GM23338 (cell line): ENCODE measurements at places on chromosomes 7 and 10.
A peak's percentile ranks its signal among the peaks of the same experiment; 100 is the strongest.

DNA sequence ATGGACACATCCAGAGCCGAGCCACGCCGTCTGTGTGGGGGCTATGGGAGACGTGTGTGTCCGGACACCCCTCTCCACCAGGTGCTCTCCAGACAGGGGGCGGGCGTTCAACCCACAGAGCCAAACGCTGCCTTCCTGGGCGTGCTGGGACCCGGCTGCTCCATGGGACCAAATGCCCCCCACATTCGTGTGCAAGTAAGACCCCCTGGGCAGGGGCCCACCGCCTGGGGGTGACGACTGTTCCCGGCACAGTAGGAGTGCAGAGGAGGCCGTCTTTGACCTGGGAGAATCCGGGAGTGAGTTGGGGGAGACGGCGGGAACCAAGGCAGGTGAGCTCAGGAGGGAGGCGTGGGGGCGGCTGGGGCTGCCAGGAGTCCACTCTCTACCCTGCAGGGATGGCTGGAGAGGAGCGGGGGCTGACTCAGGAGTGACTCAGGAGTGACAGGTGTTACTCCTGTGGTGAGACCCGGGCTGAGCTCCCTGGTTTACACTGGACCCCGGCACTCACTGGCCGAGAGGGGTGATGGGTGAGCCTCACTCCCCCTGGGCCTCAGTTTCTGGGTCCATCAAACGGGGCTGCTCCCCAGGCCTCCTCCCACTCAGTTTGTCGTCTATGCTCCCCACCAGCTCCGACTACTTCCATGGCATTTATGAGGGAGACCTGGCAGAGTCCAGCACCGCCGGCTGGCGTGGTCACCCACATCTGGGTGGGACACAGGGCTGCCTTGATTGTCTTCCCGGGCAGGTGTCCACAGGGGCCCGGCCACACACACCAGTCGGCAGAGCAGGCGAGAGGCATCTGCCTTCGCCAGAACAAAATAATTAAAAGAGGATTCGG lies 95.0 kb downstream of the MICALL2 start:
- no peak for DNase-seq
- no peaks in the 10 kb centered on the region for H3K36me3 ChIP-seq
- H3K4me1 ChIP-seq: no peaks in the 10 kb centered on the region
- H3K27ac ChIP-seq: no peak overlapping the region
- H3K4me3 ChIP-seq: no peak overlapping the region
- H3K27me3 ChIP-seq: peaks cover 6% of the 10 kb centered on the region; the same call in 1 of the 2 replicates

DNA sequence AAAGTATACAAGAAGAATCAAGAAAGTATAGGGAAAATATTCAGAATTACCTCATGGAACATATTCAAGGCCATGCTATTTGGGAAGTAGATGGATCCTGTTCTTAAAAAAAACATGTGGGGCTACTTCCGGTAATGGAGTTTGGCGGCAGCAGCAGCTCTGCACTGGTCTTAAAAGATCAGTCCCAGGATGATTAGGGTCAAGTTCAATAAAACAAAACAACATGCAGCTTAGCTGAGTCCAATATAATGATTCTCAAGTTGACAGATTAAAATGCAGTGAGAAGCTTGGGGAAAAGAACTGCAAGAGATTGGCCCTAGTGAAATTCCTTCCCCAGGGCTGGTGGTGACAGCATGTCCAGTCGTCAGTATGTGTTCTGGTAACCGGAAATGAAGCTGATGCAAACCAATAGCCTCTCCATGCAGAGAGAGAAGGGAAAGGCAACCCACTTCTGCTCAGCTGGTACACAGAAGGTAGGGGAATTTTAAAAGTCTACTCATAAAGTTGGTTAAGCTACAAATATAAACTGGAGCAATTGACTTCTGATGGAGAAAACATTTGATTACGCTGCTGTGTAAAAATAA lies 305.1 kb upstream of the IMMP2L start:
- no peaks in the 10 kb centered on the region; the same call in 1 of the 2 replicates for H3K36me3 ChIP-seq
- peaks cover 16% of the 10 kb centered on the region for H3K4me1 ChIP-seq
- no peak for DNase-seq

GRCh38 chr10:8830876-8831275 lies 776.4 kb downstream of the GATA3 start:
- H3K4me1 ChIP-seq: no peaks in the 10 kb centered on the region
- DNase-seq: no peak
- H3K4me3 ChIP-seq: no peak overlapping the region
- no peaks in the 10 kb centered on the region for H3K27me3 ChIP-seq

GRCh38 chr10:77911535-77912123 lies 14.9 kb downstream of the DLG5 start:
- no peak for DNase-seq
- no peaks in the 10 kb centered on the region for H3K36me3 ChIP-seq
- no peak overlapping the region for H3K4me3 ChIP-seq

DNA sequence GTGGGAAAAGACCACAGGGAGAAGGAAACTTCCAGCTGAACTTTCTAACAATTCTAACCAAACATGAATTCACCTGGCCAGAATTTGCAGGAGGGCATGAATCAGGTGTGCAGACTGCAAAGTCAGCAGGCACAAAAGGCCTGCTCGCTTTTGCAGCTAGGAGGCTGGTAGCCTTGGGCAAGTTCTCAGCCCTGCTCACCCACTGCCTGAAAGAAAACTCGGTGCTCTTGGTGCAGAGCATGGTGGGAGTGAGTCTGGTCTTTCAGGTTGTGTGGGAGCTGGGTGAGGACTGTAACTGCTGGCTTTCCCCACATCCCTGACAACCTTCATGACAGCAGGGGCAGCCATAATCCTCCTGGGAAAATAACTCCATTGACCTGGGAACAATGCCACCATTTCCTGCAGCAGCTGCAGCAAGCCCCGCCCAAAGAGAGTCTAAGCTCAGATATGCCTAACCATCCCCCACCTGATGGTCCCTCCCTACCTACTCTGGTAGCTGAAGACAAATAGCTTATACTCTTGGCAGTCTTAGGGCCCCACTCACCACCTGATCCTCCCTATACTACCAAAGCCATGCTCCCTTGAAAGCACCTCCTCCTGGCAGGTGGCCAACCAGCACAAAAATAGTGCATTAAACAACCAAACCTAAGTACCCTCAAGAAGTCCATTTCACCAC lies 31.6 kb downstream of the ZNF117 start:
- H3K27me3 ChIP-seq: no peaks in the 10 kb centered on the region
- no peak overlapping the region for H3K27ac ChIP-seq
- no peaks in the 10 kb centered on the region; the same call in 1 of the 2 replicates for H3K4me1 ChIP-seq
- DNase-seq: peak; percentile 58
- H3K4me3 ChIP-seq: no peak overlapping the region
- H3K36me3 ChIP-seq: no peaks in the 10 kb centered on the region

GRCh38 chr7:131104596-131105293 lies 222.9 kb upstream of the MKLN1 start:
- H3K4me1 ChIP-seq: peaks cover 17% of the 10 kb centered on the region
- no peaks in the 10 kb centered on the region for H3K36me3 ChIP-seq
- no peak overlapping the region for H3K27ac ChIP-seq
- peaks cover 13% of the 10 kb centered on the region for H3K27me3 ChIP-seq
- peak overlapping the region; percentile 67 for H3K4me3 ChIP-seq

DNA sequence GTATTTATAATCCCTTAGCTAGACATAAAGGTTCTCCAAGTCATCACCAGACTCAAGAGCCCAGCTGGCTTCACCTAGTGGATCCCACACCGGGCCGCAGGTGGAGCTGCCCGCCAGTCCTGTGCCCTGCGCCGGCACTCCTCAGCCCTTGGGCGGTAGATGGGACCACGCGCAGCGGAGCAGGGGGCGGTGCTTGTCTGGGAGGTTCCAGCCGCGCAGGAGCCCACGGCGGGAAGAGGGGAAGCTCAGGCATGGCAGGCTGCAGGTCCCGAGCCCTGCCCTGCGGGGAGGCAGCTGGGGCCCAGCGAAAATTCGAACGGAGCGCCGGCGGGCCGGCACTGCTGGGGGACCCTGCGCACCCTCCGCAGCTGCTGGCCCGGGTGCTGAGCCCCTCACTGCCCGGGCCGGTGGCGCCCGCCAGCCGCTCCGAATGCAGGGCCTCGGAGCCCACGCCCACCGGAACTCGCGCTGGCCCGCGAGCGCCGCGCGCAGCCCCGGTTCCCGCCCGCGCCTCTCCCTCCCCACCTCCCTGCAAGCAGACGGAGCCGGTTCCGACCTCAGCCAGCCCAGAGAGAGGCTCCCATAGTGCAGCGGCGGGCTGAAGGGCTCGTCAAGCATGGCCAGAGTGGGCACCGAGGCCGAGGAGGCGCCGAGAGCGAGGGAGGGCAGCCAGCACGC lies 675.6 kb downstream of the REEP3 start:
- no peaks in the 10 kb centered on the region for H3K36me3 ChIP-seq
- H3K27ac ChIP-seq: no peak overlapping the region
- H3K27me3 ChIP-seq: no peaks in the 10 kb centered on the region
- H3K4me3 ChIP-seq: no peak overlapping the region
- H3K4me1 ChIP-seq: no peaks in the 10 kb centered on the region

- no peak overlapping the region for H3K4me3 ChIP-seq
- no peaks in the 10 kb centered on the region for H3K4me1 ChIP-seq
- H3K36me3 ChIP-seq: no peaks in the 10 kb centered on the region
- no peak for DNase-seq
- H3K27ac ChIP-seq: no peak overlapping the region
- H3K27me3 ChIP-seq: no peaks in the 10 kb centered on the region
Observed at GRCh38 chr7:78862411-78862900, 591.0 kb downstream of the MAGI2 start.

GRCh38 chr7:16564909-16565426 lies 38.3 kb downstream of the LRRC72 start:
- H3K27me3 ChIP-seq: no peaks in the 10 kb centered on the region
- H3K36me3 ChIP-seq: no peaks in the 10 kb centered on the region
- no peaks in the 10 kb centered on the region for H3K4me1 ChIP-seq
- H3K27ac ChIP-seq: no peak overlapping the region
- DNase-seq: peak; percentile 87

DNA sequence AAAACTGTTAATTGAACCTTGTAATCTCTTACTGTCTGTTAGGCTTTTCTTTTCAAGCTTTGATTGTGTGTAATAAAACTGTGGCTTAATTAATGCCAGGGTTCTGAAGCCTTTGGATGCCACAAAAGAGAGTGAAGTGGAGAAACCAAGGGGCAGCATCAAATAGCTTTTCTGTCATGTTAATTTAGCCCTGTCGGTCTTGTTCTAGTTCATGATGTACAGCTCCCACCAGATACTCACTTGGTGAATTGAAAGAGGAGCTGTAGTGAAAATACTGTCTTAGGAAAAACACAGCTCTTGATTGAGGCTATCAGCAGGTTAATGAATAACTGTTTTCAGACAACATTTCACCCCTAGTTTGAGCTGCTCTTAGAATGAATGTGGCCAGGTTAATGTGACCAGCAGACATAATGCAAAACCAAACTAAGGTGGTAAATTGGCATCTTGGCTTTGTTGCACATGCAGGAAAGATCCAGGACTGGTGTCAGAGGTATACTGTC lies 94.2 kb downstream of the POLL start:
- H3K36me3 ChIP-seq: no peaks in the 10 kb centered on the region
- no peak overlapping the region for H3K27ac ChIP-seq
- DNase-seq: no peak
- no peak overlapping the region for H3K4me3 ChIP-seq
- peaks cover 26% of the 10 kb centered on the region for H3K4me1 ChIP-seq

GRCh38 chr7:130134106-130134636 lies 63.8 kb downstream of the KLHDC10 start:
- peaks cover 4% of the 10 kb centered on the region; the same call in 1 of the 2 replicates for H3K27me3 ChIP-seq
- H3K4me3 ChIP-seq: no peak overlapping the region
- no peak overlapping the region for H3K27ac ChIP-seq
- peaks cover 10% of the 10 kb centered on the region; the same call in 1 of the 2 replicates for H3K4me1 ChIP-seq

DNA sequence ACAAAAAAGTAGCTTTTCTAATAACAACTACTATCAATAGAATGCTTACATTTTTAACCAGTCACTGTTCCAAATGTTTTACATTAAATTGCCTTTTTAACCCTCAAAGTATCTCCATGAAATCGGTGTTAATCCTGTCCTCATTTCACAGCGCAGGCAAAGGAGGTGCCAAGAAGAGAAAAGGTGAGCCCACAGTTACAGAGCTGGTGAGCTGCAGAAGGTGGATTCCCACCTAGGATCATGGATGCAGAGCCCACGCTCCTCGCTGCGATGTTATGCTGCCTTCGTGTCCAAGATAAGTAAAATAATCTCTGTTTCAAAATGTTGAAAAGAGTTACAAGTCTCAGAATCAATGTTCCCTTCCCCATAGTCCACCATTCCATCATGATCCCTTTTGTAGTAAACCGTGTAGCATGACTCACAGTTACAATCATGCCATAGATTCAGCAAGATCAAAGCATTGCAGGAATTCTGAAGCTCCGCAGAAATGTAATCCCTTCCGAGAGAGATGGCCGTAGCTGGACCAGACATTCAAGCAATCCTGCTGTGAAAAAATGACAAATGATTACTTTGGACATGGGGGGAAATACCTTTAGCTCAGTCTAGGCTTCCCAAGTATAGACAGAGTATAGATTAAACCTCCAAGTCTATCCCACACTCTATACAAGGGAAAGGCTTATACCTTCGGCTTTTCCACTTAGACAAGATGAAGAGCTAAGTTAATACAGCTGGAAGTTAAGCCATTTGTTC lies 394.7 kb upstream of the AKR1E2 start:
- no peaks in the 10 kb centered on the region for H3K36me3 ChIP-seq
- no peak for DNase-seq
- H3K4me3 ChIP-seq: no peak overlapping the region
- H3K4me1 ChIP-seq: no peaks in the 10 kb centered on the region
